Fibroblast of lung (primary cell): ENCODE measurements at places on chromosomes 6 and 20. TPM values are rescaled to one million over a fixed set of nuclear protein-coding genes. Genes with fewer than 3 reads are reported as not detected.

- no peak for DNase-seq
Measured at GRCh38 chr6:34949636-34950035, 60.6 kb downstream of the ANKS1A start.

DNA sequence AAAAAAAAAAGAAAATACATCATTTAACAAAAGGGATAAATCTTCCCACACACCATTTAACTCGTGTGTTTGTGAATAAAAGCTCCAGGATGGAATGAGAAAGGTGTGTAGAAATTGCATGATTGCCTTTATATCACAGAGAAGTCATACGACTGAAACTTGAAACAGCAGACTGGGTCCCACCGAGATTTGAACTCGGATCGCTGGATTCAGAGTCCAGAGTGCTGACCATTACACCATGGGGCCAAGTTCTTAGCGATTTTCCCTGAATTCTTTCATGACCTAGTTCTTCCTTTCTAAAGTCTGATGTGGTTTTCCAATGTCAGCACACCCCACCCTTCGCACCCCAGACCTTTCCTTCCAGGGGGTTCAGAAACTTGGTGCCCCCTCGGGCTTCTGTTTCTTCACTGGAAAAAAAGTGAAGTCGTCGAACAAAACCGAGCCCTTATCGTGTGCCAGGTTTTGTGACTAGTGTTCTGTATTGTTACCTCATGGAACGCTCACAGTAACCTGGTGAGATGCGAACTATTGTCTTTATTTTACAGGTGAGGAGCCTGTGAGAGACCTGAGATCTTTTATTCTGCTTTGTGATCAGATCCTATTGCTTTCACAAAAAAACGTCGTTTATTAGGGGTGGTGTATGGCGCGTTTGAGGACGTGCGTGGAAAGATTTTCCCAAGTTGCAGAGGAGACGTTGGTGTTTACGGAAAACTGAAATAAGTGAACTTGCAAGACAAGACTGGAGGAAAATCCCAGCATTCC is 120.8 kb downstream of the OR2B2 start:
- DNase-seq = peak; percentile 79

- no peak for DNase-seq
Measured at GRCh38 chr6:154070657-154071056, 31.6 kb downstream of the OPRM1 start.

DNA sequence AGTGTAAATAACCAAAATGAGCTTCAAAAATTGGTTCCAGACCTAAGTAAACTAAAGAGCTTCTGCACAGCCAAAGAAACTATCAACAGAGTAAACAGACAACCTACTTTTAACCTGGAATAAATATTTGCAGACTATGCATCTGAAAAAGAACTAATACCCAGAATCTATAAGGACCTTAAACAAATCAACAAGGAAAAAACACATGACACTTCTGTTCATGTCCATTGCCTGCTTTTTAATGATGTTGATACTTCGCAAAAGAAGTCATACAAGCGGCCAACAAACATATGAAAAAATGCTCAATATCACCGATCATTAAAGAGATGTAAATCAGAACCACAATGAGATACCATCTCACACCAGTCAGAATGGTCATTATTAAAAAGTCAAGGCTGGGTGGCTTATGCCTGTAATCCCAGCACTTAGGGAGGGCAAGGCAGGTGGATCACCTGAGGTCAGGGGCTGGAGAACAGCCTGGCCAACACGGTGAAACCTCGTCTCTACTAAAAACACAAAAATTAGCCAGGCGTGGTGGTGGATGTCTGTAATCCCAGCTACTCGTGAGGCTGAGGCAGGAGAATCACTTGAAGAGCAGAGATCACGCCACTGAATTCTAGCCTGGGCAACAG is 42.5 kb upstream of the DST start:
- no peak for DNase-seq

Gene NINL
- total RNA-seq = 11.3 and 16.3 TPM in 2 replicates

DNA sequence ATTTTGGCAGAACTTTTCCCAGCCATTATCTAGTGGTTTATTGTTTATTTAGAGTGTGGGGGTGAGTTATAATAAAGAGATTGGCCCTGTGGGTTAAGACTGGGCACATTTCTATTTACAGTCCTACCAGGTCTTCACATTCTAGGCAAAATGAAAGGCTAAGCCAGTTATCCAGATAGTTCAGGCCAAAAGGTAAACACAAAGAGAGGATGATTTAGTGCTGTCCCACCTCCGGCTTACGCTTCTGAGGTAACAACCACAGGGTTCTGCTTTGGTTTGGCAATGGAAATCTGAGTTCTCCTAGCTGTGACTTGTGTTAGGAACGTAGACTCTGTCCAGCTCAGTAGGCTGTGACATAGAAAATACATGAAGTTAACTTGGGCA is 50.3 kb upstream of the PTPRK start:
- DNase-seq = peak; percentile 45

DNA sequence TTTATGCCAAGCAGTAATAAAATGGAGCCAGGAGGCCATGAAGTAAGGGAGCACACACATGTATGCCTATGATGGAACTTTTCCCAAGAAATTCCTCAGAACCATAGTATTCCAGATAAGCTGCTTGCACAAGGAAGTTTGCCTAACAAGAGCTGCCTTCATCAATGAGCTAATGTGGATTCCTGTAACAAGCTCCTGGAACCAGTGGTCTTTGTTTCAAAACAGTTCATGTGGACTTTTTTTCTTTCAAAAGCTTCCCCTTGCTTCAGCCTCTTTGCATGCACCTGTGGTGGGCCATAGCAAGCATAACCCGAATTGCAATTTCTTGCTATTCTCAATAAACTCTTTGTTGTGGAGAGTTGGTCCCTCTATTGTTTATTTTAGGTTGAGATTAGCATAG is 359.6 kb downstream of the UTRN start:
- peak; percentile 71 for DNase-seq

DNA sequence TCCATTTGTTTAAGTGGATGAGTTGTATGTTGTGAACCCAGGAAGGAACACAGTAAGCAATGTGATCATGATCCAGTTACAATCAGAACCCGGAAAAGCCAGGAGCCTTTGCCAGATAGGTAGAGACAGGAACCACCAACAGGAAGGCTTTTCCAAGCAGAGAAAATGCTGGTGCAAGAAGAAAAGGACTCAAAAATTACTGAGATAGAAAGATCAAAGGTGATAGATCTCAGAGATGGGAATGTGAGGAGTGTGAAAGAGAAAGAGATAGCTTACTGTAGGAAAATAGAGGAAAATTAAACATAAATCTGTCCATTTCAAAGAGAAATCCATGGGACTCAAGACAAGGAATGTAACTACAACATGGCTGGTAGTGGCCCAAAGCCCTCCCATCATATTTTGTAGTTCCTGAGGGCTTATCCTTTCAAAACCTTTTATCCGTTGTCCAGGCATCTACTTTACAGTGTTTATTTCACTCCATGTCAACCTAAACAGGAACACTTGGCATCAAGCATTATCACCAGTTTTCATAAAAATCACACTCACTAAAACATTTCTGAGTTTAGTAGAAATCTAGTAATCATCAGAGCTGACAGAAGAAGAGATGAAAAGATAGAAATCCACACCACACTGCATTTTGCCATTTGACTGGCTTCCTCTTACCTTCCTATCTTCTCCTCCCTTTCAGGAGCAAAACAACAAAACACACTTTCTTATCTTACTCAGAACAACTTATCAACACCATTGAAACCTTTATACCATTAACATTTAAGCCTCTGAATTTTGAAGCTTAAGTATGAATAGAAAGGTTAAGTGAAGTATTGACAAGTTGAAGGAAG is 44.5 kb upstream of the STXBP5 start:
- no peak for DNase-seq

- no peak for DNase-seq
Measured at GRCh38 chr20:8542110-8542486, 410.0 kb downstream of the PLCB1 start.

Gene PTCRA
- total RNA-seq = not detected in 2 replicates

Gene PDYN
- not detected in 2 replicates for total RNA-seq

GRCh38 chr6:3304500-3305215 is 45.9 kb downstream of the PSMG4 start:
- no peak for DNase-seq

Gene ELOVL2
- total RNA-seq = under 0.01 and 1.0 TPM in 2 replicates

Gene ZNF311
- total RNA-seq = 3.5 and 3.6 TPM in 2 replicates

Gene FOXF2
- 29.3 and 32.9 TPM in 2 replicates for total RNA-seq

- peak; percentile 70 for DNase-seq
Measured at GRCh38 chr6:141463237-141463977, 669.3 kb upstream of the GJE1 start.

Gene C6orf132
- 1.0 and 1.2 TPM in 2 replicates for total RNA-seq

DNA sequence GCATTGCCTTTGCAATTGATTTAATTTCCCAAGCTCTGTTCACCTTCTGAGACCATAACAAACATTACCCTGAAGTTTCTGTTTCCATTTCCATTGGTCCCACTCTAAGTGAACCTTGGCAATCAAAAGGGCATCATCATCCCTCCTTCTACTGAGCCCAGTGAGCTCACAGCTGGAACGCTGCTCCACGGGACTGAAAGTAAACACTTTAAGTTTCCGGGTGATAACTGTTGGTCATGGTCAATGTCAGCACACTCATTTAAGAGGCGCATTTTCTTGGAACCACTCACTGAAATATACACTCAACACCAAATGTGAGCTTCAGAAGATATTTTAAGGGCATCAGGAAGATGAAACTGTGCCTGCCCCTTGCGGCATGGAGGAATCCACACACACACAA is 37.1 kb upstream of the RPS6KA2 start:
- DNase-seq = peak; percentile 58

Gene FOXP4
- 1.3 and 1.8 TPM in 2 replicates for total RNA-seq

Gene OVOL2
- total RNA-seq = not detected in 2 replicates

Gene SPATA25
- 1.5 and 3.6 TPM in 2 replicates for total RNA-seq

Gene BPI
- total RNA-seq = not detected in 2 replicates

DNA sequence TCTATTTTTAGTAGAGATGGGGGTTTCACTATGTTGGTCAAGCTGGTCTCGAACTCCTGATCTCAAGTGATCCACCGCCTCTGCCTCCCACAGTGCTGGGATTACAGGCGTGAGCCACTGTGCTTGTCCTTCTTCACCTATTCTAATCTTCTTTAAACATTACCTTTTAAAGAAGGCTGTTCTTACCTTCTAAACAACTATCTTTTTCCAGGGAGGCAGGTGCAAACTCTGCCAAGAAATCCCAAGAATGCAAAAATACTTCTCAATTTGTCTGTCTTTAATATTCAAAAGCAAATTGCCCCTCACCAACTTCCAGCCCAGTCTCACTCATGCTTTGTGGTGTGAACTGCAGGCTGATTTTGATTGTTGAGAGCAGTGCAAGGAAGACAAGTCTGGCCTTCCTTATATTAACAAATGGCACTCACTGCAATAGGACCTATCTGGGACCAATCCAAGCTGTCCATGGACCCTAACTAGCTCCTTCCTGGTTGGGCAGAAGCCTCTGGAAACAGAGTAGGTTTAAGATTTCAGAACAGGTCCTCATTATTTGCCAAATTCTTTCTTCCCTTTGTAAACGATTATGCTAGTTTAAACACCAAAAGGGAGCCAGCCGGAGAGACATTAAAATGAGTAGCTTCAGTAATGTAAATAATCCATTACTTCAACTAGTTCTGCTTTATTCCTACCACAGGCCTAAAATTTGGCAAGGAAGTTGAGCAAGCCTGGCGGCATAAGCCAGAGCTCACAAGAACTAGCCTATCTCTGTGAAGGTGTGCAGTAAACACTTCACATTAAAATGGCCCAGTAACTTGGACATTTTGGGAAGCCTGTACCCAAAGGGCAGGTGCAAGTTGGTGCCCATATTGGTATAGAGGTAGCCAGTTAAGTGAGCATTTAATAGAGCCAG is 1.6 kb downstream of the SCAND1 start:
- DNase-seq = peak; percentile 44

DNA sequence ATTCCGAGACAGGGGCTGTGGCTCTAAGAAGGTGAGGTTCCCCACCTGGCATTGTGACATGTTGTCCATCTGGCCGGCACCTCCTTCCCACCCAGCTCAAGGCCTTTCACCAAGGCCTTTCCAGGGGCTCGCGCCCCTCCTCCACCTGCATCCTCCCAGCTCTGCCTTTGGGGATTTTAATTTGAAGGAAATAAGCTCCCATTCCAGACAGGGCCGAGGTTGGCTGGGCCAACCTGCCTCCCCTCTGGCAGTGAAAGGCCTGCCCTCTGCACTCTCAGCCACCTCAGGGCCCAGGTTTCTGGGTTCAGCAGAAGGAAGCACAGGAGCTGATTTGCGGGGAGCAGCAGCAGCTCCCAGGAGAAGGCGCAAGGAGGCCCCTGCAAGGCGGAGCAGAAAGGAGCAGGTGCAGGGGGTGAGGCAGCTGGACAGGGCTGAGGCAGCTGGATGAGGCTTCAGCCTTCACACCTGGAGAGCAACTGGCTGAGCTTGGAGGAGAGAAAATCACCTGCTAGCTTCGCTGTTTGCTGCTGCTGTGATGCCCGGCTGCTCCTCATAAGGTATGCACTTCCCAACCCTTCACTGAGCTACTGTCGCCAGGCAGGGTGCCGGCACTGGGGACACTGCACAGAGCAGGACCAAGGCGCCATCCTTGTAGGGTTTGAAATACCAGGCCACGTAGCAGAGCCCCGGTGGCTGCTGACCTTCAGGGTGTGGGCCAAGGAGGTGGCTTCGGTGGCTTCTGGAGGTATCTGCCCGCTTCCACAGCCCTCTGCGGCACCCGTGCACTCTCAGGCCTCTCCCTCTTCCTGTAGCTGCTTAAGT is 147.0 kb downstream of the SYNDIG1 start:
- no peak for DNase-seq

Gene TPD52L2
- 84.2 and 123 TPM in 2 replicates for total RNA-seq

Gene CRYBG1
- total RNA-seq = 2.1 and 10.1 TPM in 2 replicates
